ENCODE measurements at places on chromosomes 7 and 10.

- no peak for DNase-seq
These were observed 65.4 kb downstream of the CFAP46 start for GRCh38 chr10:132876993-132877431.

GRCh38 chr7:103856929-103857328 lies 132.5 kb downstream of the RELN start:
- no peak for DNase-seq

GRCh38 chr10:89838044-89838615 lies 136.7 kb downstream of the KIF20B start:
- no peak for DNase-seq

DNA sequence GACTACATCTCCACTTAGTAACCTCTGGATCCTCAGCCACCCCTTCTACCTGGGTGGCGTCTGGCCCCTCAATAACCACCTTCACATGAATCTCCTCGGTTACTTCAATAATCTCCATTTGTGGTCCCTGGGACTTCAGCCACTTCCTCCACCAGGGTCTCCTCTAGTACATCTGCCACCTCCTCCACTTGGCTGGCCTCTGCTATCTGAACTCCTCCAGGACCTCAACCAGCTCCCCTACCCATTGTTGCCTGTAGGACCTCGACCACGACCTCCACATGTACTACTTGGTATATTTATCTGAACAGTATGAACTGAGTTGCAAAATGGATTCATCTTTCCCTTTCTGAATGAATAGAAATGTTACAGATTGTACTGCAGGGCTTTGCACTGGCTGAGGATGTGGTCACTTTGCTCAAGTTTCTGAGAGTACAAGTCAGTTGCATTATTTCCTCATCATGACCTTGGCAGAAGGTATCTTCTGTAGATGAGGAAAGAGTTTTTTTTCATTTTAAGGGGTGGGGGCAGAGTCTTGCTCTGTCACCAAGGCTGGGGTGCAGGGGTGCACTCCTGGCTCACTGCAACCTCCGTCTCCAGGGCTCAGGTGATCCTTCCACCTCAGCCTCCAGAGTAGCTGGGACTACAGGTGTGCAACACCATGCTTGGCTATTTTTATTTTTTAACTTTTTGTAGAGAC lies 36.0 kb downstream of the MAT1A start:
- no peak for DNase-seq

GRCh38 chr7:12861070-12861469 lies 173.6 kb downstream of the ARL4A start:
- DNase-seq, result no peak

DNA sequence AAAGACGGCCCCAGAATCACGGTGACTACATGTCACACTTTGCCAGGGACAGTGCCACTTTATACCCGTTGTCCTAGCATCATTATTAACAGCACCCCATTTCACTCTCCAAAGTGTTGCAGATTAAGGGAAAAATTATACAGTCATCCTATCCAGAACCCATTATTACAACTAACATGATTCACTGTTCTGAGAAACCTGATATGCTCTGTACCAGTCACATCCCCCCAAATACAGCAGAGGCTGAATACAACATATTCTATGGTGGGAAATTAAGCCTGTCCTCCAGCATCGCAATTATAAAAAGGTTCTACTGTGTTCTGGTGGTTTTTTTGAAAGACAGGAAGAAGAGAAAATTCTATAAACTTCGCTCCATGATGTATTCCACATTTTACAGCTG lies 162.1 kb downstream of the JAZF1 start:
- no peak for DNase-seq

DNA sequence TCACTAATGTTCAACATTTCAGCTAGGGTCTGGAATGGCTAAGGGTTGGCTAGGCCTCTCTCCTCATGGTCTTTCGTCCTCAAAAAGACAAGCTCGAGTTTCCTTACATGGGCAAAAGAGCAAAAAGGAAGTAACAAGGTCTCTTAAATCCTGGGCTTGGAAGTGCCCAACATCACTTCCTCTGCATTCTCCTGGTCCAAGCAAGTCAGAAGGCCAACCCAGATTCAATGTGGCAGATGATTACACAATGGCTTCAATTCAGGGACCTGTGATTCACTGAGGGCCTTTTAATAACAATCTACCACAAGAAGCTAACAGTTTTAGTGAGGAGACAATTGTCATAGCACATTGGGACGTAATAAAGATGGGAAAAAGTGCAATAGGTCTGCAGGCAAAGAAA lies 4.4 kb upstream of the NUP205 start:
- no peak for DNase-seq

- no peak for DNase-seq
These were observed 50.0 kb downstream of the MAGI2 start for GRCh38 chr7:79403451-79403850.

DNA sequence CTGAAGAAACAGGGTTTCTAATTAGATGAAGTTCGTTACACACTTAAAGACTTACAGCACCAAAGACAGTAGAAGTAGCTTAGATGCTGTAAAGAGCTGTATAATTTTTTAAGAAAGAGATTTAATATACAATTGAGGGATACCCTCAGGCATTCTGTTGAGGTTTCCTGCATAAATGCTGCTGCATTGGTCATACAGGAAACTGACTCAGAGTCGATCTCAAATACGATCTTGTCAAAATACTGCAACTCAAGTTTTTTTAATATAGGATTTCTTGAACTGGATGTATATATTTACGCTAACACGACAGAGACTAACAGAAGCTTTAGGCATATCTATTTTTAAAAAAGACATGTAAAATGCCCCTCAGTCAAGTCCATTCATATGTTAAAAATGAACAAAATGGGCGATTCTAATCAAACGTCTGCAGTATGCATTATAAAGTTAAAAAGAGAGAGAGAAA lies 2.4 kb upstream of the ARID5B start:
- DNase-seq, result no peak

GRCh38 chr10:130744631-130745030 lies 566.9 kb downstream of the TCERG1L start:
- no peak for DNase-seq

Measured in activated CD4-positive, alpha-beta T cell treated with anti-CD3 and anti-CD28 coated beads for 48 hours (primary cell).